ENCODE measurements at places on chromosomes 7 and 10.

DNA sequence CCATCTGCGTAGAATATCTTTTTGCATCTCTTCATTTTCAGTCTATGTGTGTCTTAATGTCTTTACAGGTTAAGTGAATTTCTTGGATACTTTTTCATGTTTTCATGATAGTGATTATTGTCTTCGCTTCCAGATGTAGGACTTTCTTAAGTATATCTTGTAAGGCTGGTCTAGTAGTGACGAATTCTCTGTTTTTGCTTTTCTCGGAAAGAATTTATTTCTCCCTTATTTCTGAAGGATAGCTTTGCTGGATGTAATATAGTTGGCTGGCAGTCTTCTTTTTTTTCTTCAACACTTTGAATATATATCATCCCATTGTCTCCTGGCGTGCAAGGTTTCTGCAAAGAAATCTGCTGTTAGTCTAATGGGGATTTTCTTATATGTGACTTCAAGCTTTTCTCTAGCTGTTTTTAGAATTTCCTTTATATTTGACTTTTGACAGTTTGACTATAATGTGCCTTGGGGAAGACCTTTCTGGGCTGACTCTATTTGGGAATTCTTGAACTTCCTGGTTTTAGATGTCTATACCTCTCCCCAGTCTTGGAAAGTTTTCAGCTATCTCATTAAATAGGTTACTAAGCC, 14.3 kb downstream of the GTPBP4 start:
- DNase-seq: no peak

DNA sequence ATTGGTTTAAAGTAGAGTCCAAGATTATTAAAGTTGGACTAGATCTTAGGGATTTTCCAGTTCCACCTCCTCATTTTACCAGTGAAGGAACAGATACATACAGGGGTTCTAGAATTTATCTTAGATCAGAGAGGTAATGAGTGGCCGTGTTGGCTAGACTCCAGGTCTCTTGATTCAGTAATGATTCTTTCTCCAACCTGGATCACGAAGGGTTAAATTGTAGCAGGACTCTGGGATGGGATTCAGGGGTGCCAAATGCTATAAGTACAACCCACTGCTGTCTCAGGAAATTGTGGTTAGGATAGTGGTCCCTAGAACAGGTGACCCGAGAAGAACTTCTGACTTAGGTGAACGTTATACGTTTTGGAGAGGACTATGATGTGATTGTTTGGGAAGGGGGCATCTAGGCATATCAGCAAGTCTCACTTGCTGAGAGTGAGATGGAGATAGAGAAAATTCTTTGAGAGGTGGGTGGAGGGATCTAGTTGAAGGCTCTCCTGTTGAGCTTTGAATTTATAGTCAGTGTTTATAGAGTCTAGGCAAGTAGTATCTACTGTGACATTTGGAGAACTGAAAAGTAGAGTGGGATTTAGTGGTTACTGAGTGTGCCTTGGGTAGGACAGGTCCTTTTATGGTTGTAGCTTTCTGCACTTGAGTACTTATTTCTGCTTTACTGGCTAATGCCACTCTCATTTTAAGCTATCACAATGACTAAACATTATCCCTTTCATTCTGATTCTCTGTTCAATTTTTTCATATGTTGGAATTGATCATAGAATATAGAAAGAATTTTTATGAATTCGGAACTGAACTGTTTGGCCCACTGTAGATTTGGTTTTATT, 58.3 kb downstream of the ST7 start:
- DNase-seq: no peak

DNA sequence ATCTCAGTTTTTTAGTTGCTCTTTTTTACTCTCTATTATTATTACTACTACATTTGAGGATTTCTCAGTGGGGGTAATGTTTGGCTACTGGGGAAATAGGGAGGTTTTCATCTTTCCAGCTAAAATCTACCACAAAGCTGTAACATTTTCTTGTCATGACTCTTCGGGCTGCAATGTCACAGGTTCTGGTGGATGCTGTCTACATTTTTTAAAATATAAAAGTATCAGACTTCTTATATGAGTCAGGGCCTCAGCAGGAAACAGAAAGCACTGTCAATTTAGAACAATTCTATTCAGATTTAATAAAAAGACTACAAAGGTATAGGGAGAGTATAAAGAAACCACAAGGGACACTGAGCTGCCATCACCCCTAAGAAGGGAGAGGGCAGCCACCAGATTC, 61.6 kb downstream of the DNAJC12 start:
- DNase-seq: no peak

DNA sequence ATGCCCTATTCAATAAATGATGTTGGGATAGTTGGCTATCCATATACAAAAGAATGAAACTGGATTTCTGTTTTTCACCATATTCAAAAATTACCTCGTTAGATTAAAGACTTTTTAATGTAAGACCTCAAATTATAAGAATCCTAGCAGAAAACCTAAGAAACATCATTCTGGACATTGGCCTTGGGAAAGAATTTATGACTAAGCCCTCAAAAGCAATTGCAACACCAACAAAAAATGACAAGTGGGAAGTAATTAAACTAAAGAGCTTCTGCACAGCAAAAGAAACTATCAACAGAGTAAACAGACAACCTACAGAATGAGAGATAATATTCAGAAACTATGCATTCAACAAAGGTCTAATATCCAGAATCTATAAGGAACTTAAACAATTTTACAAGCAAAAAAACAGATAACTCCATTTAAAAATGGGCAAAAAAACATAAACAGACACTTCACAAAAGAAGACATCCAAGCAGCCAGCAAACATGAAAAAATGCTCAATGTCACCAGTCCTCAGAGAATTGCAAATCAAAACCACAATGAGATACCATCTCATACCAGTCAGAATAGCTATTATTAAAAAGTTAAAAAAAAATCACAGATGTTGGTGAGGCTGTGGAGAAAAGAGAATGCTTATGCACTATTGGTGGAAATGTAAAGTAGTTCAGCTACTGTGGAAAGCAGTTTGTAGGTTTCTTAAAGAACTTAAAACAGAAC, 309.8 kb downstream of the AHR start:
- no peak for DNase-seq

- no peak for DNase-seq
These were observed 49.5 kb downstream of the UBE3C start for GRCh38 chr7:157188091-157188665.

DNA sequence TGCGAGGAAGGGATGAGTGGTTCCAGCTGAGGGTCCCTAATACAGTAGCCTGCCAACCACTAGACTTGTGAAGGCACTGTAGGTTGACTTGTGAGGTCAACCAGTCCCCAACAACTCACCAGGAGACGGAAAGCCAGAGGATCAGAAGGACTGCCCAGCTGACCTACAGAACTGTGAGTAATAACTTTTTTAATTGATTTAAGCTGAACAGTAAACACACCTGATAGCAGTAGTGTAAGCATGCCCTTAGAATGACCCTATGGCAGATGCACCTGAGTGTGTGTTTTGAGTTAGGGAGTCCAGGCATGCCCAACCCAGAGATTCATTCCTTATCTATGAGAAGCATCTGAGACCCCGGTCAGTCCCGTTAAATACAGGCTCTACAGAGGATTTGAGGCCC, 14.1 kb downstream of the PRLHR start:
- DNase-seq: no peak

DNA sequence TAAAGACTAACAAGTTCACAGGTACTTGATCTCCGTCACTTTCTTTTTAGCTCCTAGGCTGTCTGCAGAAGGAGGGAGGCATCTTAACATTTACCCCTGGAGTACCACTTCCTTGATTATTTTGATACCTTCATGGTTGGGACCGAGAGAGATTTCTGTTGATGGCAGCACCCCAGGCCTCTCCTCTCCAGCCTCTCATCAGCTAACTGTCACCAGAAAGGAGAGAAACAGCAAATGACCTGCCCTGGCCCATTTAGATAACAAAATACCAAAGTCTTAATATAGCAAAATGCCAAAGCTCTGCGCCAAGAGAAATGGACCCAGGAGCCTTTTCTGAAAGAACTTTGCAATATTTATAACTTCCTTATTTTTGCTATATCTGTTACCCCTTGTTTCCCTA, 30.0 kb upstream of the KLHL7 start:
- DNase-seq: no peak

DNA sequence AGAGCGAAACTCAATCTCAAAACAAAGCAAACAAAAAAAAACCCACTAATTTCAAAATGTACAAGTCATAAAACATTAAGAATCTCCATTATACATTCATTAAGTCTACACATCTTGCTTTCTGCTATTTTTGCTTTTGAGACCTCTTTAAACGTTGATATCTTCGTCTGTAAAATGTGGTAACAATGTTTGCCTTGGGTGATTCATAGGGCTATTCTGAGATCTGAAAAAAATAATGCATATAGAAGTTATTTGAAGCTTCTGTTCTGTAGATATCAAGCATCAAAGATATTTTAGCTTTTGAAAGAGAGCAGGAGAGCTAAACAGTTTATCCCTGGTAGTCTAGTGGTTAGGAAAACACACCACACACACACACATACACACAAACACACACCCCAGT, 158.1 kb upstream of the PLXDC2 start:
- no peak for DNase-seq

GRCh38 chr7:2066251-2066919, 166.4 kb downstream of the MAD1L1 start:
- DNase-seq: peak; percentile 60

DNA sequence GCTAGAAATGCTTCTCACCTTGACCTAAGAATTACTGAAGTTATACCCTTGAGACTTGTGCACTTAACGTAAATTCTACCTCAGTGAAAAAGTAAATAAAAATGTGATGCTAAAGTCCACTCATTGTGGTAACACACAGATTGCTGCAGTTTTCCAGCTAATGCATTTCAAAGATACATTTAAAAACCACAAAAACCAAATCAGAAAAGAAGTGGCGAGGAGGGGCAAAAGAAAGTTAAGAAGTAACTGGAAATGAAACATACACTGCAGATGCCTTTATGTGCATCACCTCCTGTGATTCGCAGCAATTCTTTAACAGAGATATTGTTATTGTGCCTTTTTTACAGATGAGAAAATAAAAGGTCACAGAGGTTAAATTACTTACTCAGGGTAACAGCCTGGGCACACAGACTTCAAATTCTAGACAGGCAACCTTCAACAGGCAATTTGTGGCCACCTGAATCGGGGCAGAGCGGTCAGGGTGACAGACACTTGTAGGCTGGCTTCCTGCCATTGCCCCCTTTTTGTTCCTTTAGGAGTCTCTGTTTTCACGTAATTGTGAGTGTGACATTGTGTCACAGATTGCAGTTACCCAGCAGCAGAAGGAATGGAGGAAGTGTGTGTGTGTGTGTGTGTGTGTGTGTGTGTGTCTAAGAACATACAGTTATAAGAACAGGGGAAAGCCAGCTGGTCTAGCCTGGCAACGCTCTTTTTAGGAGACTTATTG, 1.9 kb downstream of the WIPF3 start:
- no peak for DNase-seq

- no peak for DNase-seq
These were observed 272.6 kb downstream of the DOCK4 start for GRCh38 chr7:111933609-111934008.

DNA sequence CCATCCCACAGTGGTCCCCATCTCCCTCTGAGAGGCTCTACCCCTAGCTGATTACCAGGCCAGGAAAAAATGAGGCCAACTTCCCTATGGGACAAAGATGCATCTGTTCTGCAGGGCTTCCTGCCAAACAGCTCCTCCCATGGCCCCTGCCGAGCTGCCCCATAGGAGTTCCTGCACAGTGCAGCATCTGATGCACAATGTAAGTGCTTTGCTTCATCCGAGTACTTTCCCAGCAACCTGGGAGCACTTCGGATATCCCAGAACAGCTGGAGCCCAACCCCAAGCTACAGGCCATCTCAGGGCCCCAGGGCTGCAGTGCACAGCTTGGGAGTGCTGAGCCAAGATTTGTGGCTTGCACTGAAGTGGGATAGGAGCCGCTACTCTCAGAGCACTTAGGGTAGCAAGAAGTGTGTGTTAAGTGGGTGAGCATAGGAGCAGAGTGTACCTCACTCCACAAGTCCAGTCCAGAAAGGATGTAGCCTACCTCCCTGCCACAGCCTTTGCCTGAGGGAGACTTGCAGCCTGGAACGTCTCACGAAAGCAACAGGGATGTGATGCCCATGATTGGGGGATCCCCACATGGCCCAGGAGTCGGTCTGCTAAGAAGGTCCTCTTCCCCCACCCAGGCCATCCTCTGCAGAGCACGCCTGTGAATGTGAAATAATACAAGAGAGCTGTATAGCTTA, 209.6 kb upstream of the VWC2 start:
- DNase-seq: no peak

DNA sequence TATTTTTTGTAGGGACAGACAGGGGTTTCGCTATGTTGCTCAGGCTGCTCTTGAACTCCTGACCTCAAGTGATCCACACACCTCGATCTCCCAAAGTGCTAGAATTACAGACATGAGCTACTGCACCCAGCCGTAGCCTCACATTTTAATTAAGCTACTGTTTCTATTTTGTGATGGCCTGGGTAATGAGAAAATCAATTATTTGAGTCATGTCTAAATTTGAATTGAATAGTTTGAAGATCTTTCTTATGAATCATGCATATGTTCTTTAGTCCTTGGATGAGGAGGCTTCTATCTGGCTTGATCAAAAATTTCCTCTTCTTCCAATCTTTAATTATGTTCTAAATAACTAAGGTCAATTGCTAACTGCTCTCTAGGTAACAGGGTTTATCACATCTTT, 175.0 kb downstream of the REEP3 start:
- DNase-seq: no peak

- DNase-seq: no peak
These were observed 24.3 kb downstream of the CAPZA2 start for GRCh38 chr7:116886543-116887156.

GRCh38 chr7:134945691-134946090, 40.6 kb upstream of the AGBL3 start:
- DNase-seq: no peak

- DNase-seq: no peak
These were observed 589.1 kb upstream of the FOXK1 start for GRCh38 chr7:4093035-4093434.

- DNase-seq: no peak
These were observed 106.2 kb downstream of the CUX1 start for GRCh38 chr7:101923602-101923985.

GRCh38 chr10:11713186-11713743, 28.9 kb upstream of the ECHDC3 start:
- DNase-seq: no peak

DNA sequence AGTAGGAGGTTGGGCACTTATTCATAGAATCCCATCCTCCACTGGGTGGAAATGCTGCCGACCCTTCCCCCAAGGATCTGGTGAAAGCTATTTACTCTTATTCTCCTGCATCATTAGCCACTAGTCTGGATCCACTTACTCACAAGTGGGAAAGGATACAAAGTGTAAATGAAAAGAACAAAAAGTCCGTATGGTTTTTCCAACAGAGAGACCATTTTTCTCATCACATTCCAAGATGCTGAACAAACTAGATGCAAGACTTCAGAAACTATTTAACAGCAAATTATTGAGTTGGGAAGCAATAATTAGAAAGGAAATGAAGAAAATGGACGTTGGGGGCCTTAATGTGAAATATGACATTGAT, 242.4 kb upstream of the GLI3 start:
- DNase-seq: no peak

- no peak for DNase-seq
These were observed 260.2 kb upstream of the TMEM72 start for GRCh38 chr10:44650691-44651661.
